ENCODE measurements at places on chromosomes 7 and 10.
A peak's percentile ranks its signal among the peaks of the same experiment; 100 is the strongest.

GRCh38 chr10:17787087-17787961 is 21.8 kb upstream of the MRC1 start:
- DNase-seq: no peak

- DNase-seq: no peak
These were observed 118.8 kb upstream of the UNC5B start for GRCh38 chr10:71093531-71093930.

- DNase-seq: peak; percentile 26
These were observed 1.8 kb upstream of the DUSP5 start for GRCh38 chr10:110495731-110496552.

DNA sequence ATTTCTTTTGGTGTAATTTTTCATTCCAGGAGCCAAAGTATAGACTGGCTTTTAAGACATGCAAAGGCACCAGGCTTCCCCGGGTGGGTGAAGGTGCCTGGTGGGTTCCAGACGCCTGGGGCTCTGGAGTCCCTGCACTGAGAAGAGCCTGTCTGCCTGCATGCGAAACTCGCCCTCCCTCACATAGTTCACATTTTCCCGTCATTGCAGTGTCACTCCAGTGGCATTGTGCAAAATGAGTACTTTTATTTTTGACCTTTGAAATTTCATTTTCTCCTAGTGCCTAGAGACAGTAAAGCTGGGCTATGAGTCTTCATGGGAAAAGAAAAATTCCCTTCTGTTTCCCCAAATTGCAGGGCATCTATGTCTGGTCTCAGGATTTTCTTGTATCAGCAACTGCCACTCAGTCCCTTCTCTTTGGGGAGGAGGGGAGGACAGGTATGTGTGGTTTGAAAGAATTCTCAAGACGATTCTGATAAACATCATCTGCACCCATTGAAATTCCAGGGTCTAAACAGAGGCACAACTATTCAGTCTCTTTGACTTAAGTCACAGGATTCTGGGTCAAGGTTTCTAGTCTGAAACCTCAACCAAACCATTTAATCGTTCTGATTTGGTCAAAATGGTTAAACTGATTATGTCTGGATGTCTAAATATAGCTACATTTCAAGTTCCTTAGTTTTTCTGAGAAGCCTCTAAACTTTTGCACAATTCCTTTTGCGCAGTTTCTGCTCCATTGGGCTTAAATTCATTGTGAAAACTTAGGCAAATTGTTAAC is 107.8 kb downstream of the CYP26A1 start:
- DNase-seq: no peak

- DNase-seq: no peak
These were observed 178.2 kb downstream of the COBL start for GRCh38 chr7:51138123-51139085.

- DNase-seq: no peak
These were observed 125.6 kb downstream of the SEMA3A start for GRCh38 chr7:84069033-84069432.
